ENCODE measurements at places on chromosomes 3 and 15.

- DNase-seq: no peak
Observed at GRCh38 chr3:23494967-23495366, 291.8 kb downstream of the UBE2E2 start.

DNA sequence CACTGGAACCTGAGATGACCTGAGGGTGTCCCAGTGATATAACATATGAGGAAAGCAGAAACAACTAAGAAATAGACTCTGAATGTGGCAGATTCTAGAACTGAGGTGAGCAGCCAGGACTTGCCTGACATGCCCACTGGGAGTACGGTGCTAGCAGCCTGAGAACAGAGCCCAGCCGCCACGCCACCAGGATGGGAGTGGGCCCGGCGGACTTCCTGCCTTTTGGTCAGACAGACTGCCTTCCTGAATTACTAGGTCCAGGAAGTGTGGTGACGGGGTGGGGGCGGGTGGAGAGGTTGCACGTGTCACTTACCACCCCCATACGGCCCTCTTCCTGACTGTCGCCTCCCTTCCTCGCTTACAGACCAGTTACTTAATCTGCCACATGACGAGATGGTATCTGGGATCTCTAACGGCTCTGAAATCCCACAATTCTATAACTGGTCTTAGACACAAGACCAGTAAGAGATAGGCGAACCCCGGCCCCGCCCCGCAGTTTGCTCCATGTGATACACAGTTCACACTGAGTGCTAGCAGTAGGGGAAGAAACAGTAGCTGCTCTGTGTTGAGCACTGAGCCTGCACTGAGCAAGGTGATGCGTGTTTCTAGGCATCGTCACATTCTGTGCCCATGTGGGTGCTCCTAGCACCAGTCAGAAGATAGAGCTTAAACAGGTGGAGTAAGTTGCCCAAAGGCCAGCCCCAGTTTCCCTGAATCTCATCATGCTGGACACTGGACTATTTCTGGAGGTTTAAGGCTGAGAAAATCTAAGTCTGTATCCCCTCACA lies 95.7 kb downstream of the CPN2 start:
- DNase-seq: peak; percentile 7

- no peak for DNase-seq
Observed at GRCh38 chr15:76939715-76940114, 8.2 kb downstream of the RCN2 start.

DNA sequence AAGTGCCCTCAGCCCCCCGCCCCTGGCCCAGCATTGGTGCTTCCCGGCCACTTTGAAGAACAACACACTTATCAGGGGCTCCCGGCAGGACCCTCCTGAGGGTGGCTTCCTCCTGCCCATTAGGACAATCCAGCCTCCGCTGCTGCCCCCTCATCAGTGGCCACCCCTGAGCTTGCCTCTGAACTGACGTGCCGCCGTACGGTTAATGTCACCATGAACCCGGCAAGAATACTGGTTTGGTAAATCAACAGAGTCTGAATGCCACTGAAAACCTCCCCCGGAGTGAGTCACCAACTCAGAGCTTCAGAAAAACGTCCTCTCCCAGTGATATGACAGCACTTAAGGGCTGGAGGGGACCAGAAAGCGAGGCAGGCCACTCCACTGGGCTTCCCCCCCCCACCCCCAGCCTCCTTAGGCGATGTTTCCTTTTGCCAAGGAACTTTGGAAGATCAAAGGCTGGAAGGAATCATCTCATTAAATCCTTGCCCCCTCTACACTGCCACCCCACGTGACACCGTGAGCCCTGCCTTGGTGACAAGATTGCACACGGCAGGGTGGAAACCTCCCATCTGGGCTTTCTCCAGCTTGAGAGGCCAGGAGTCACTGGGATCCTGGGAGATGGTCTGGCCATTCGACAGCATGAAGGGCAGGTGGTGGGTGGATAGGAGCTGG lies 142.1 kb downstream of the NUP210 start:
- DNase-seq: no peak

GRCh38 chr3:127822682-127823425 lies 539 bp upstream of the MGLL start:
- DNase-seq: no peak

DNA sequence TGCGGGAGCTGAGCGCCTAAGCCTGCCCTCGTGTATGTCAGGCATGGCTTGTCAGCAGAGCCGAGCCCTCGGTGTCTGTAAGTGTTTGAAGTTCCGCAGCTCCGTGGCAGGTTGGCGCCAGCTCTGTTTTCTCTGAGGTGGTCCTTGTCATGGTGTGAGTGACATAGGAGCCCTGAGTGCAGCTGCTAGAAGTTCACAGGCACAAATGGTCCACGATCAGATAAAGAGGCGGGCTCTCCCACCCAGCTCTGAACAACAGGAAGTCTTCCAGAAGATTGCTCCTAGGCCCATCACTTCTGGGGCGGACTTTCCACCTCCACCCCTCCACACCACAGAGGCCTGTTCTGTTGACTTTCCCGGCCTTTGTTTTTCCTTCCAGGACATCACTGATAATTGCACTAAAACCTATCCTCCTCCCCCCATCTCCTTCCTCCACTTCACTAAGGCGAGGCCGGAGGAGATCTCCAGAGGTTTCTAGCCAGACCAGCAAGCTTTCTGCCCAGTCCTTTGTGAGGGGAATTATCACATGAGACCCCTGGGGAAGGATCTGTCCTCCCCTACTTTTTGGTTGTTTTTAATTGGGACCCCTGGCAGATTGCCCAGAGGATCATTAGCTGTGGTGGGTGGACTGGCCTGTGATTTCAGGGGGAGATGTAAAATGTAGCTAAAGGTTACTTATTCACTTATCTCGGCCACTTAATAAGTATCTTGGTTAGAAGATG lies 19.9 kb downstream of the ITPR1 start:
- no peak for DNase-seq

DNA sequence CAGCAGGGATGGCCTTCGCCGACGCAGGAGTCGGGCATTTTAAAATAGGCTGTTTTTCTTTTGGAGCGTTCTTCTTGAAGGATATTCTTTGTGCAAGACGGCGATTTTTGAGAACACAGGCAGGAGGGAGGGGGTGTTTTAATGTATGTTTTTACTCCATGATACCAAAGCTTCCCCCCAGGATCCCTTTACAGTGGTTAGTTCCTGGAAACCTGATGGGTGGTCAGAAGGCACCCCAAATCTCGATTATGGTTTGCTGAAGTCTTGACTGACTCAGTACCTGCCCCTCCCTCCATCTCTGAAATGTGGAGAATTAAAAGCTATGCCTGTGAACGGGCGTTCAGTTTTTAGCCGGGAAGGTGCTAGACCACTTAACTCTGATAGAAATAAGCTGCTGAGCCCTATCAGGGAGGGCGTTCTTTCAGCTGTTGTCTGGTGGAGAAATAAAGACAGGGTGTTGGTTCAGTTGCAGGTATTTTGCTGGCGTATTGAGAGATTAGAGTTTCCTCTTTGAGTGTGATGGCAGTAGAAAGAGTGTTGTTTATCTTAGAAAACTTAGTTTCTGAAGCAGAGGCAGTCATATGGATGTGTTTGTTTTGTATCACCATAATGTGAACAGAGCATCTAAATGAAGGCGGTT lies 3.4 kb downstream of the IGF1R start:
- no peak for DNase-seq

DNA sequence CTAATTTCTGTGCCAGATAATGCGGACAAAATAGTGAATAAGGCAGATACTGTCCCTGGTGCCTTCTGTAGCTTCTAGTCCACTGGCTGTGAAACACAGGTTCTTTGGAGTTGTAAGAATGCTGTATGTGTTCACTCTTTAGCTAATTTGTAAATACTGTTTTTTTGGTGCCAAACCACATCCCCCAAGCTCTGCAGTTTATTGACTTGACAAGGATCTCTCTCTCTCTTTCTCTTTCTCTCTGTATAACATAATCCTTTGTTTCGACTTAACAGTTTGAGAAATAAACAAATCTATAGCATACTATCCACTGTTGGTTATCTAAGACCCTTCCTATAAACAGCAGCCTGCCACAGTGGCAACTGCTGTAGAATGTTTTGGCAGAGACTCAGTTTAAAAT lies 7.6 kb downstream of the SMAD3 start:
- DNase-seq: no peak

DNA sequence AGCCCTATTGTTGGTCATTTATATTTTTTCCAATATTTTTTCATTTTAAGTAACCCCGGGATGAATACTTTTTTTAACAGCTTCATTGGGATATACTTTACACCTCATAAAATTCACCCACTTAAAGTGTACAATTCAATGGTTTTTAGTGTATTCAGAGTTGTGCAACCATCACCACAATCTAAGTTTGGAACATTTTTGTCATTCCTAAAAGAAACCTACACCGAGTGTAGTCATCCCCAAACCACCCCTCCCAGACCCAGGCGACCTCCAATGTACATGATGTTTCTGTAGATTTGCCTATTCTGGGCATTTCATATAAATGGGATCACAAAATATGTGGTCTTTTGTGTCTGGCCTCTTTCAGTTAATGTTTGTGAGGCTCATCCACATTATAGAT lies 118.3 kb upstream of the FRMD4B start:
- DNase-seq: no peak

DNA sequence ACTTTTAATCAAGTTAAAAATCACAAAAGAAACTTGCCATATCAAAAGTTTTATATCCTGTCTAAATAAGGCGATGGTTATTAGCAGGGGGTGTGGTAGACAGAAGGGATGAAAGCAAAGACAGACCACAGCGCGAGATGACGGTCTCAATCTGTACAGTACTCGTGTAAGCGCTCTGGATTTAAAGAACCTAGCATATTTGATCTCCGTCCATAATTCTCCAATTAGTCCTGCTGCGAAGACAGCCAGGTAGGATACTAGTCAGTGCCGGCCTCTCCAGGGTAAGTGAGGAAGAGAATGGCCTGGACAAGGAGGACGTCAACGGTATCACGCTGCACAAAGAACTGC lies 701 bp downstream of the SGO1 start:
- no peak for DNase-seq

DNA sequence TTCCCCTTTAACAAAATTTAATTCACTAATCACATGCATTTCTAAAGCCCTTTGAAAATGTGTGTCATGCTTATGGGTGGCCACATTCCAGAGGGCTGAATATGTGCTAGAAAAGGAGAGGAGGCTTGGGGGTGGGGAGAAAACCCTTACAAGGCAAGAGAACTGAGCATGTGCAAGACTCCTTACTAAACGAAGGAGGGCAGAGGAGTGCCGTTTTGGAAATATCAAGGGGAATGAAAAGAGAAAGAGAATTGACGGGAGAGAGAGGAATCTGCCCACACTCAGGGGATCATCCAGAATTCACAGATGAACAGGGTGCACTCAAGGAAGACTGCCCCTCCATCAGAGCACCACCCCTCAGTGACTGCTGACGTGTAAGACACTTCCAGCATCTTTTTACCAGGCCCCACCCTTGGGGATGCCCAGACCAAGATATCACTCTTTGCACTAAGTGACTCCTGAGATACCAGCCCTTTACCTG lies 37.9 kb upstream of the TSC22D2 start:
- no peak for DNase-seq

- DNase-seq: no peak
Observed at GRCh38 chr3:55270976-55271375, 216.1 kb downstream of the WNT5A start.

DNA sequence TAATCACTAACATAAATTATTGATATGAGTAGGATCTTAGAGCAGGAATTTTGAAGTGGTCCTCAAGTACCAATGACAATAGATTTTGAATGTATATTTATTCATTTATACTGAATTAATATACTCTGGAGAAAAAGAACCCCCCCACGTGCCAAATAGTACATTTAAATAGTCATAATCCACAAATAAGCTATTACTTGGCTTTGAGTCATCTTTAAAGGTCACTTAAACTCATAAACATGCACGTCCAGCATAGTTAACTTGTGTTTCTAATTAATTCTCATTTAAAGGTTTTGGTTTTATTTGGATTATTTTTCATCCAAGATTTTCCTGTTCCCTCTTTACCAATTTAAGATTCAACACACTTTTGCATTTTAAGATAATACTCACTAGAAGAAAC lies 35.1 kb downstream of the FGF7 start:
- no peak for DNase-seq

DNA sequence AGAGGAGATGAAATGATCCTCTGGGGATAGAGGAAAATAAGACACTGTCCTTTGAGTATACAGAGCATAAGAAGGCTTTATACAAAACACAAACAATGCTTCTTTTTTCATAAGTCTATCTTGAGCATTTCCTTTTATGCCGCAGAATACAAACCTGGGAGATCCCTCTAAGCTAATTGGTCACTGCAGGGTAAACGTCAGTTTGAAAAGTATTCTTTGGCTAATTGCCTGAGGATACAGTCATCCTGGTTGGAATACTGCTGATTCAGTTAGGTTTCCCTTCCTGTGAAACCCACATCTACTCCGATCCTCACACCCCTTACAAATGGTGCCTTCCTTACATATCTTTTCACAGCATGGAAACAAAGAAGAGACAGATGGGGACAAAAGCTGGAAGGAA lies 10.6 kb downstream of the WNT5A start:
- no peak for DNase-seq

DNA sequence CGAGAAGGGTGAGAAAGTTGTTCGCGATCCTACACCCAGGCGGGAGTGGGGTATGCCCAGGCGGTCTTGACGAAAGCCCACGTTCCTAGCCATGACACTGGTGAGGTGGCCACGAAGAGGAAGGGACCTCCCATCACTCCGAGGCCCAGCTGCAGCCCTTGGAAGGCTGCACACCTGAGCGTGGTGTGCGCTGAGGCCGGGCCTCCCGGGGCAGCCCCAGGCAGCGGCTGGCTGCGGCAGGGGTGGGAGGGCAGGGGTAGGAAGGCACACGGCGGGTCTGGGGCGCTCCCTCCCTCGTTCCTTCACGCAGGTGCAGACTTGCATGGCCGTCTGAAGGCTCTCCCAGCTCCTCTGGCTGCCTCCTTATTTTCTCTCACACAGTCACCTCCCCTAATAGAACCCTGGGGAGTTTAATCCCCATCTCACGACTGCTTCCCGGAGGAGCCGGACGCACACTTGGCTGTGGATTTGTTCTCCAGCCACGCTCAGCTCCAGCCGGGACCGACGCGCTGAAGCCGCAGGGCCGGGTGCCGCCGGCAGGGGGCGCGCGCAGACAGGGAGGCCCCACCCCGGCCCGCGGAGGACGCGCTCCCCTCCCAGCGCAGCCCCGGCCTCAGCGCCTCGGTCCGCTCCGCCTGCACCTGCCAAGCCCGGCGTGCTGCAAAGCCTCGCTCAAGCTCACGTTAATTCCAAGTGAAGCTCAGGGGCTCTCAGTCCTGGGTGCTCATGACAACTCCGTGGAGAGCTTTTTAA lies 37.8 kb upstream of the MUC4 start:
- no peak for DNase-seq

DNA sequence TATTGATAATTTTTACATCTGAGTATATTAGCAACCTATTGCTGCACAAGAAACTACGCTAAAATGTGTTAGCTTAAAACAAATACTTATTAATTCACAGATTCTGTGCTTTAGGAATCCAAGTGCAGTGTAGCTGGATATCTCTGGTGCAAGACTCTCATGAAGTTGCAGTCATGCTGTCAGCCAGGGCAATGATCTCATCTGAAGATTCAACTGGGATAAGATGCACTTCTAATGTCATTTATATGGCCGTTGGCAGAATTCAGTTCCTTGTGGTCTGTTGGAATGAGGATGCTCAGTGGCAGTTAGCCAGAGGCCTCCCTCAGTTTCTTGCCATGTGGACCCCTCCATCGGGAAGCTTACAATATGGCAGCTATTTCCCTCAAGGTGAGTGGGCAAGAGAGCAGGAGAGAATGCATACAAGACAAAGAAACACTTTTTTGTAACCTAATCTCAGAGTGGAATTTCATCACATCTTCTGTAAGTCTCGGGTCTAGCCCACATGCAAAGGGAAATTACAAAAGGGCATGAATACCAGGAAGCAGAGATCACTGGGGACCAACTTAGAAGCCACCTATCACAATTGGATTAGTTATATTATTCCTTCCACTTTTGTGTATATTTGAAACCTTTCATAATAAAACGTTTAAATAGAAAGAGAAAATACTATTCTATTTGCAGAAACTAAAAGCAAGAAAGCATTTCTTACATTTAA lies 61.6 kb downstream of the DPH6 start:
- DNase-seq: no peak
